ENCODE measurements at places on chromosomes 5 and 9.
A peak's percentile ranks its signal among the peaks of the same experiment; 100 is the strongest.

- DNase-seq, result no peak
Observed at GRCh38 chr5:141508440-141508797, 19.5 kb downstream of the PCDHGC5 start.

- no peak for DNase-seq
Observed at GRCh38 chr9:89955144-89955543, 350.3 kb downstream of the GADD45G start.

DNA sequence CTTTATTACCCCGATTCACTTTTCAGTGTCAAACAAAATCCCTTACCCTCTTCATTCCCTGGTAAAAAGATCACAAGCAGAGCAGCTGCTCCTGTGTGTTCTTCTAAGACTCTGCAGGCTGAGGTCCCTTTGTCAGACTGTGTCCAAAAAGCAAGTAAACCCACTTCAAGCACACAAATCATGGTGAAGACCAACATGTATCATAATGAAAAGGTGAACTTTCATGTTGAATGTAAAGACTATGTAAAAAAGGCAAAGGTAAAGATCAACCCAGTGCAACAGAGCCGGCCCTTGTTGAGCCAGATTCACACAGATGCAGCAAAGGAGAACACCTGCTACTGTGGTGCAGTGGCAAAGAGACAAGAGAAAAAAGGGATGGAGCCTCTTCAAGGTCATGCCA, 34.5 kb downstream of the CREBRF start:
- DNase-seq, result no peak

GRCh38 chr5:32074401-32074800, 99.7 kb downstream of the GOLPH3 start:
- no peak for DNase-seq

GRCh38 chr9:131776473-131776872, 36.6 kb upstream of the RAPGEF1 start:
- peak; percentile 42 for DNase-seq

DNA sequence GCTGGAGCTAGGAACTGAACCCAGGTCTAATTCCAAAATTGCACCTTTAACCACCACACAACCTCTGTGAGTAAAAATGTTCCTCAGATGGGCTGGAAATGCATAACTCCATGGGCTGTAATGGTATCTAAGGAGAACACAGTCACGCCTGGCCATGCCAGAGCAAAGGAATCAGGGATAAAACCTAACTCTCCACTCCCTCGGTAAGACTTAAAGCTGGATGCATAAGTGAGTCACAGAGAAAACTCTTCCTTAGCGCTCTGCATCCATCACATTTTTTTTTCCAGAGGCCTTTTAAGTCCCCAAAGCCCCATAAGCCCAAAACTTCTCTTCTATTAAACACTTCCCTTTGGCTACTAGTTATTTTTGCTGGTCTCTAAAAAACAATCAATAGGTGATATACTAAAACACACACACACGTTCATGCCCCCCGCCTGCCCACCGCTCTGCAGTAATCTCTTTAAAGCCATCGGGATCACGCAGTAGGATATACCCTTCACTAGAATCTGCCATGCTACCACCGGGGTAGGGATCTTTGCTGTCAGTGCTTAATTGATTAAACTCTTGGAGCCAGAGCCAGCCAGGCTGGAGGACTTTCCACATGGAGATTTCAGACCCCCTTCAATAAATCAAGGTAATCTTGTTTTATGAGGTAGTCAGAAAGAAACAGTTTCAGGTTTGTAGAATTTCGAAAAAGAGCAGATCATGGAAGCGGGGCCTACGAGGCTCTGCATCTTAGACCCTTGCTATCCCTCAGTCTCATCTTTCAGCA, 212.9 kb downstream of the MAPKAP1 start:
- no peak for DNase-seq

DNA sequence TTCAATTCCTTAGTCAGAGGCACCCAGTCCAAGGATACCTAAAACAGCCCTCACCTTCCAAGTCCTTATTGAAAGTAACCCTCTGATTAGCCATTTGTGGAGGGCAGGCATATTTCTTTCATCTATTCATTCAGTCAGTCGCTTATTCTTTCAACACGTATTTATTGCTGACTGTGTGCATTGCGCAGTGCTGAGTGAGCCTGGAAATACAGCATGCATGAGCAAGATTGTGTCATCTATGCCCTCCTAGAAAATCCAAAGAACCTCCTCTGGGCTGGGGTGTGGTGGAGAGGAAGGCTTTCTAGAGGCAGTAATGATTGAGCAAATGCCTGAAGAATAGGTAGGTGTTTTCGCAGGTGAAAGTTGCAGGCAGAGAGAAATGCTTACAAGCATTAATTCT, 8.5 kb upstream of the FEM1C start:
- DNase-seq, result no peak

DNA sequence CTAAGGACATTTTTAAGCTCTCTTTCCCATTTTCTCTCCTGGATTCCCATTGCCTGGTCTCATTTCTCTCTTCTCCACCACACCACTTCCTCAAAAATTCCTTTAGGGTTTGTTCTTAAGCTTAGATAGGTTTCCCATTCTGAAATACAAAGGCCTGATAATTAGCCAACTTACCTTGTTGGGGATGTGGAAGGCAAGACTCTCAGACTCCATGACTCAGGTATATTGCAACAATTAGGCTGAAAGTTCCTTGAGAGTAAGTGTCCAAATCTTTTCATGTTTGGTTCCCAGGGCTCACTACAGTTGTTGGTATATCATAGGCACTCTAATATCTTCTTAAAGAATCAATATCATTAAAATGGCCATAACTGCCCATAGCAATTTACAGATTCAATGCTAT, 43.6 kb downstream of the FXN start:
- no peak for DNase-seq

DNA sequence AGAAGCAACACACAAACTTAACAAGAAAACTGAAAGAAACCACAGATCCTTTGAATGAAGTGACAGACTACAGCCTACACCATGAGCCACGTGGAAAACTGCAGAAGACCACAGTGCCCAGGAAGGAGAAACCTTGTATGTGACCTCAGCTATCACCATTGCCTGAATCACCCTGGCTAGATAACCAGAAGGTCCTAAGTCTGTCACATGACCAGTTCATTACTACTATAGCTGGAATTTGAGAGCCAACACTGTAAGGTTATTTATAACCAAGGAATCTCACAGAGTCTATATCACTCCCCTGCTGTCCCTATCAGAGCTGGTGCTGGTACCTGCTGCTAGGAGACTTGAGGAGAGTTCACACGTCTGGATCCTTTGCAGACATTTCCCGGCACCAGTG, 90.3 kb upstream of the FBXL17 start:
- DNase-seq, result no peak

Data from activated CD4-positive, alpha-beta T cell treated with anti-CD3 and anti-CD28 coated beads, Interleukin-2, amount 50 U/mL, for 48 hours (primary cell).